ENCODE measurements at places on chromosomes 12 and 14. TPM values are rescaled to one million over a fixed set of nuclear protein-coding genes. Genes with fewer than 3 reads are reported as not detected.

GRCh38 chr12:68745904-68746571 is at the start of gene SLC35E3:
Gene SLC35E3 (plus strand): TSS chr12:68746176. CDS start chr12:68746378, 202 bp downstream.
- peaks cover 7% of the 10 kb centered on the region for H3K4me1 ChIP-seq
- no peaks in the 10 kb centered on the region for H3K27me3 ChIP-seq
- peak within 1 kb of the TSS; percentile 75 for H3K27ac ChIP-seq
- peaks cover 5% of the 10 kb centered on the region for H3K36me3 ChIP-seq
- H3K4me3 ChIP-seq: peak within 1 kb of the TSS; percentile 81
- peak; percentile 98 for DNase-seq

GRCh38 chr14:33796356-33796755 is 154.5 kb downstream of the EGLN3 start:
- DNase-seq: no peak
- no peak overlapping the region for H3K27ac ChIP-seq
- no peak overlapping the region for H3K4me3 ChIP-seq
- H3K36me3 ChIP-seq: no peaks in the 10 kb centered on the region

- H3K4me3 ChIP-seq: no peak overlapping the region
- no peak overlapping the region for H3K27ac ChIP-seq
- H3K27me3 ChIP-seq: peaks cover 24% of the 10 kb centered on the region
Observed at GRCh38 chr14:76836029-76836630, 9.9 kb downstream of the LRRC74A start.

Gene RAB2B
- total RNA-seq: 27.4 TPM

DNA sequence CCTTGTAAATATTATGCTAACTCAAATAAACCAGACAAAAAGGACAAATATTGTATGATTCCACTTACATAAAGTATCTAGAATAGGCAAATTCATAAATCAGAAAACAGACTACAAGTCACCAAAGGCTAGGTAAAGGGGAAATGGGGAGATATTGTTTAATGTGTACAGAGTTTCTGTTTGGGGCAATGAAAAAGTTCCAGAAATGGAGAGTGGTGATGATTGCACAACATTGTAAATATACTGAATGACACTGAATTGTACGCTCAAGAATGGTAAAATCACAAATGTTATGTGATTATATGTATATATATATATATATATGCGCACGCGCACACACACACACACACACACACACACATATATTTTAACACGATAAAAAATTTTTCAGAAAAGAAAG is 182.5 kb downstream of the SLC2A13 start:
- no peak for DNase-seq
- no peak overlapping the region for H3K4me3 ChIP-seq
- H3K36me3 ChIP-seq: no peaks in the 10 kb centered on the region
- no peaks in the 10 kb centered on the region for H3K27me3 ChIP-seq
- H3K27ac ChIP-seq: no peak overlapping the region
- no peaks in the 10 kb centered on the region for H3K4me1 ChIP-seq

DNA sequence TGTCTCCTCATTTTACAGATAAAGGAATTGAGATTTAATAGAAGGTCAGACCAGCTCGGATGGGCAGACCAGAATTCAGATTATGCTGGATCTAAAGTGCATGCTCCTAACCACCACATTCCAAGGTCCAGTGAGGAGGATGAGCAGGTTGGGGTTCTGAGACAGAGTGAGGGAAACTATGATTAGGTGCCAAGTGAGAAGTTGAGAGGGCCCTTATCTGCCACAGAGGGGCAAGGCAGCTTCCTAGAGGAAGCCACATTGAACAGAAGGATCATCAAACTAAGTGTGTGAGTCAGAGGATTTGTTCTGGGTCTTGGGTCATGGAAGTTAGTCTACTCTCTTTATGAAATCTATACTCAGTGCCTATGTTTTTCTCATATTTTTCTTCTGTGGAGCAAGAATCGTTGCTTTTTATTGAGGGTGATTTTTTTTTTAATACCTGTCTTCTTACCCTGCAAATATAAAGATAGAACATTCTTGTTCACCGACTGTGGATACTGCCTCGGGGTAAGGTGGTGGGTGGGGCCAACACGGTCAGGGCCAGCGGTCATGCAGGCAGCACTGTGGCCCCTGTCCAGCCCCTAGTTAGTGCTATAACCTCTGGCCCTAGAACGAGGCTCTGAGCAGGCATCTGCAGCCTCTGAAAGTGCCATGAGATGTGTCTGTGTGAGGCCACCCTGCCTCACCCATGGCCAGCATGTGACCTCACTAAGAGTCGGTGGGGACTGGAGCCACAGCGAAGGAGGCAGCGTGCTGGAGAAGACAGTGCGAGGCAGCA is 55.6 kb upstream of the PTHLH start:
- peaks cover 29% of the 10 kb centered on the region for H3K4me1 ChIP-seq
- no peak overlapping the region for H3K27ac ChIP-seq
- H3K27me3 ChIP-seq: no peaks in the 10 kb centered on the region
- no peaks in the 10 kb centered on the region for H3K36me3 ChIP-seq
- peak; percentile 46 for DNase-seq

- H3K4me1 ChIP-seq: no peaks in the 10 kb centered on the region
- no peak for DNase-seq
- H3K27me3 ChIP-seq: no peaks in the 10 kb centered on the region
- no peak overlapping the region for H3K27ac ChIP-seq
- no peak overlapping the region for H3K4me3 ChIP-seq
- H3K36me3 ChIP-seq: no peaks in the 10 kb centered on the region
Observed at GRCh38 chr12:67151886-67152285, 117.3 kb upstream of the CAND1 start.
